ENCODE measurements at places on chromosomes 16 and 17.

- DNase-seq: no peak
Measured at GRCh38 chr16:13471036-13471435, 448.9 kb upstream of the ERCC4 start.

DNA sequence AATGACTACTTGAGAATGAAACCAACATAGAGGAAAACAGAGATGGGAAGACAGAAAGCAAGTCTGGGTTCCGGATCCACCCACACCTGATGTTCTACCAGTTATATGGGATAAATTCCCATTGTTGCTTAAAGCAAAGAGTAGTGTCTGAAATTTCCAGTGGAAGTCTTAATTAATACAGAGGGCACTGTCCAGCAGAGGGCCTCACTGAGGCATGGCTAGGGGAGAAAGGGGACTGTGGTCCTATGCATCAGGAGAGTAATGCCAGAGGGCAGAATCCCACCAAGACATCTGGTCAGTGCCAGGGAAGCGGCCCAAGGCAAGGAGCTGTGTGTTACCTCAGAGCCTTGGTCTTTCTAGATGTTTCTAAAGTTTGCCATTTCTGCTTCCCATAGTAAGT lies 7.5 kb upstream of the UMOD start:
- no peak for DNase-seq

GRCh38 chr17:68288375-68288774 lies 2.6 kb downstream of the SLC16A6 start:
- DNase-seq: no peak

DNA sequence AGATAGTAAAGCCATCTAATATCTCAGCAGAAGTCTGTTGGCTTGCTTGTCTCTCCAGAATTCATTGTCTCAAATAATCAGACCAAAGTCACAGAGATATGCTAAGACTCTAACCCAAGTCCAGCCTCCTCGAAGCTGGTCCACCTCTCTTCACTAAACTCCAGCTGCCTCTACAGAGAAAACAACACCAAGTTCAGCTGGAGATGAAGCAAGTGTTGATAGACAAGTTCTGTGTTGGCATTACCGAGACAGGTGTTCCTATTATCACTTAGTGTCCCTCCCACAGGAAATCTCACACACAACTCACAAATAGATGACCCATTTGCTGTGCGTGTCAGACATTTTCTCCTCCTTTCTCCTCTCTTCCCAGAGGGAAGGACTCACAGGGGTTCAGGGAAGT lies 164.4 kb upstream of the ANKFN1 start:
- no peak for DNase-seq

GRCh38 chr16:15996432-15997109 lies 47.2 kb downstream of the ABCC1 start:
- no peak for DNase-seq
